ENCODE measurements at places on chromosomes 2 and 18.

- no peak for DNase-seq
These were observed 110.7 kb downstream of the C1D start for GRCh38 chr2:67952066-67952465.

GRCh38 chr2:132860220-132860619 is 190.2 kb upstream of the LYPD1 start:
- DNase-seq = no peak

DNA sequence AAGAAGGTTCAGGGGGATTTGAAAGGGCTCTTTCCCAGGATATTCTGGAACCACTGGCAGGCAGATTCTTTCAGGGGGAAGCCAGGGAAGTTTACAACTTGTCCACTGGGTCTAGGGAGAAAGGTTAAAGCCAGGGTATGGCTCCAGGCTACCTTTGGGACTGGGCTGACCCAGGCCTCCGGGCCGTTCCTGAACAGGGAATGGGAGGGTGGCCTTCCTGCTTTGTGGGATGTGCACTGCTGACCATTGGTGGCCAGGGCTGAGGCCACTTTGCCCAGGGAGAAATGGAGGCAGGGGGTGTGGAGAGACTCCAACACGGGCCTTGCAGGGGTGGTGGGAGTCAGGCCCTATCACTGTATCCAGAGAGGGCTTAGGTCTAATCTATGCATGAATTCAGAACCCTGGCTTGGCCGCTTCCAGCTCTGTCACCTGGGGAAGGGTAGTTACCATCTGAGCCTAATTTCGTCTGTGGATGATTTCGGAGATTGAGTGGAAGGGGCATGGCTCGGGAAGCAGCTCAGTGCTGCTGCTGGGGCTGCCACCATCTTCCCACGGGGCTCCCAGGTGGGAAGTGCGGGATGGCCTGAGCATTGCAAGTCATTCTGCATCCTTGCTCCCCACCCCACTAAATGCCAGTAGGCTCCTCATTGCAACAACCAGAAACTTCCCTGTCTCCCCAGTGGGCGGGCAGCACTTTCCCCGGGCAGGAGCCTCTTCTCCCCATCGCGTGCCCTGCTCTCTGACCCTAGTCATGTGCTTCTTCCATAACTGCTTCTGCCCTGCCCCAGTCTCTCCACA is 57.1 kb upstream of the OTOF start:
- DNase-seq = no peak

GRCh38 chr2:106566050-106566449 is 78.9 kb downstream of the CD8B2 start:
- no peak for DNase-seq

GRCh38 chr18:45386041-45386655 is 229.1 kb upstream of the SLC14A2 start:
- DNase-seq = no peak

DNA sequence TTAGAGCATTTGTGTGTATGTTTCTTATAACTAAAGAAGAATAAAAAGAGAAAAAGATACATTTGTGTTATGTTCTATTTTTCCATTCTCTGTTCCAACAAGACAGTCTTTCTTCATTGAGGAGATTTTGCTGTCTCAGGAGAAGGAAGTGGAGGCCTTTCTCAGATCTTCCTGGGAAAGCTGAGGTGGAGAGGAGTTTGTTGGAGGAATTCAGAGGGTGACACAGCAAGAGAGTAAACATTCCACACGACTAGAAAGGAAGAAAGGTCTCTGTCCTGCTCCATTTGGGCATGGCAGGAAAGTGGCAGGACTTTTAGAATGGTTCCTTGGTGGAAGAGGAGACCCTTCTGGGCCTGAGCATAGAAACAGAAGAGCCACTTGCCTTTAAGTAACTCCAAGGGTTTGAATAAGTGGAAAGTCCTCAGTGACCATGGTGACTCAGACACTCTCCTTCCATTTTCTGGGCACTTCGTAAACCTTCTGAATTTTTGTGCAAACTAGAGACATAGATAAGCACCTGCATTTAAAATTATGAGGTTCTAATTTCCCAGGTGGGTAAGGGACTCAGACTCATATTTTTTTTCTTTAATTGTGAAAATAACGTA is 52.3 kb upstream of the COL5A2 start:
- DNase-seq = no peak

DNA sequence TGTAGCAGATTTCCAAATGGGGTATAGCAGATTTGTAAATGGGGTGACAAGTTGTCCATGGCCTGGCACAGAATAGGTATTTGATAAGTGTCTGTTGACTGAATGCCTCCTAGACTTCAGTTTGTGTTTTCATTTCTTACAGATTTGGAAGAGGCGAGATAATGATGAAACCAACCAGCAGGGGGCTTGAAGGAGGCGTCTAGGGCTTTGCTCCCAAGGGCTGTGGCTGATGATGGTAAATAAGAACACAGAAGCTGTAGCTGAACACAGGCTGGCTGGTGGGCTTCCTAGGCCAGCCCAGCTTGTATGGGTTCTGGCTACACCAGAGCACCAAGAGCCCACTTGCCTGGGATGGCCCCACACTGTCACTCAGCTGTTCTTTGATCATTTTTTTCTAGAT is 19.4 kb downstream of the SFTPB start:
- DNase-seq = no peak

DNA sequence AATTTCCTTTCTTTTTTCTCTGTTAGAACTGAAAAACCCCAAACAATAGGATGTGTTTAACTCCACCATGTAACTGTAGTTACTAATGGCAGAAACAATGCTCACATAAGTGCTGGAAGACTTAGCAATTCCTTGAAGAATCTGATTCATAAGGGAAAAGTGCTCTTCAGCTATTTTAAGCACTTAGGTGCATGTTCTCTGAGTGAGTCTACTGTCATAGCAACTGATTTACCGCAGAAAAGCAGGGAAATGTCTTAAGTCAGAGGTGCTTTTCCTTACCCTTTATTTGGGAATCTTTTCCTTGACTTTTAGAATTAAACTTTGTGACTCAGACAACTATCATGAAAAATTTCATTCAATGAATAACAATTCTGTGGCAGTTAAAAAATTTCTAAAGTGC is 65.4 kb upstream of the NABP1 start:
- no peak for DNase-seq

DNA sequence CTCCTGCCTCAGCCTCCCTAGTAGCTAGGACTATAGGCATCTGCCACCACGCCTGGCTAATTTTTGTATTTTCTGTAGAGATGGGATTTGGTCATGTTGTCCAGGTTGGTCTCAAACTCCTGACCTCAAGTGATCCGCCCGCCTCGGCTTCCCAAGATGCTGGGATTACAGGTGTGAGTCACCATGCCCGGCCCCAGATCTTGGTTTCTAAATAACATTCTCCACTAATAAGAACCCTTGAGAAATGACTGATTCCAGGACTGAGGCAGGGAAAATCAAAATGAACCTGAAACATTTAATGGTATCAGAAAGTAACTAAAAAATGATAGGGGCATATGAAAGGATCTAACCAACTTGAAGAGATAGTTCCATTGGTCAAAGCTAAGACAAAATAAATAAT is 34.0 kb downstream of the BMPR2 start:
- DNase-seq = no peak

GRCh38 chr2:67329951-67330350 is 67.2 kb upstream of the ETAA1 start:
- DNase-seq = no peak

DNA sequence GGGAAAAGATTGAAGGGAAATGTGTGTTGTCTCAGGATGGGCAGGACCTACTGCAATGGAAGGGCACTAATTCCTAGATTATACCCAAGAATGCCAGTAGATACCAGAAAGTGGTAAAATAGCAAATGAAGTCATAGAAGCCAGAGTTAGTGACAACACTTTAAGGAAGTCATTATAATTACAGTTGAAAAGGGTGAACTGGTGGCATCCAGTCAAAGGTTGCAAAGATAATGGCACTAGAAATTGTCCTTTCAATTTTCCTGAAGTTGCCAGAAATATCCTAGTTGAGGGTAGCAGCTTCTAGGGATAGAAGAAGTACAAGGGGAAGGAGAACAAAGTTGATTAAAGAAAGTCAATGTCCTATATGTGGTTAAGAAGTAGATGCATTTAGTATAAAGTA is 68.8 kb upstream of the GLS start:
- DNase-seq = no peak

- no peak for DNase-seq
These were observed 301.4 kb upstream of the SYT4 start for GRCh38 chr18:43578706-43579105.

GRCh38 chr2:38981670-38982357 is 92.1 kb downstream of the ARHGEF33 start:
- no peak for DNase-seq

DNA sequence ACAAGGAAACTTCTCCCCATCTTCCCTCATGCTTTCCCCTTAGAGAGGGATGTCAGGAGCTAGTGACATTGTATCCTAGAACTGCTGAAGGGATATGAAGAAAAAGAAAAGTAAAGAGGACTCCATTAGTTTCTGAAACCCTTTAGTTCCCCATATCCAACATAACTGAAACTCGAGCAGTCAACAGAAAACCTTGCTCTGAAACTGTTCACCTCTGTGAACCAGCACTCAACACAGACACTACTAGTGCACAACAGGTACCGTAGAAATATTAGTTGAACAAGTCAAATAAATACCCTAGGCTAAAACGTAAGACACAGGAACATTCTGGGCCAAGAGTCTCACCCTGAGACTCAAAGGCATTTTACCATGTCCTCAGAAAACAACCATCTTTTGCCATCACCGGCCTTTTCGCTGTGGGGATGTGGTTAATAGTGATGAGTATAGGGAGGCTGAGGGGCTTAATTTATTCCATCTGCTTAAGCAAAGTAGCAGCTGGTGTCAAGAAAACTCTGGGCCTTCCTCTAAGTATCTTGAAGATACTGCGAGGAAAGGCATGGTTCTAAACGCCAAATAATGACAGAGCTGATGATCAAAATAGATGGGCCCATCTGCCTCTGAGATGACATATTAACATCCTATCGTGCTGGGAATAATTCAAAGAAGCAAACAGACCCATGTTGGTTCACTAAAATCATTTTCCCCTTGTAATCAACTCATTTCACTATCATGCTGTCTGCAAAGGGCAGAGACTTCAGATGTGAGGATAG is 156.8 kb downstream of the STK39 start:
- no peak for DNase-seq

DNA sequence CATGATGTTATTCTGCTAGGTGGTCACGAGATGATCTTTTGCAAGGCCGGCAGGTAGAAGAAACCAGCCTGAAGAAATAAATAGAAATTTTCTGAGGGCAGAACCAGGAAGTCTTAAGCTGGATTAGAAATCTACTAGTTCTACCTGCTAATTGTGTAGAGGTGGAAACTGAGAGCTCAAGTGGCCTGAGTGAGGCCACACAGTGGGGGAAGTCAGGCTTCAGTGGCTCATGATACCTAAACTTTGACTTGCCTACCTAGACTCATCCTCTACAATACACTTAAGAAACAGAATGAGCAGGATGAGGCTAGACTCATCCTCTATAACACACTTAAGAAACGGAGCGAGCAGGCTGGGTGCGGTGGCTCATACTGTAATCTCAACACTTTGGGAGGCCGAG is 134.9 kb upstream of the NDUFV2 start:
- DNase-seq = no peak

DNA sequence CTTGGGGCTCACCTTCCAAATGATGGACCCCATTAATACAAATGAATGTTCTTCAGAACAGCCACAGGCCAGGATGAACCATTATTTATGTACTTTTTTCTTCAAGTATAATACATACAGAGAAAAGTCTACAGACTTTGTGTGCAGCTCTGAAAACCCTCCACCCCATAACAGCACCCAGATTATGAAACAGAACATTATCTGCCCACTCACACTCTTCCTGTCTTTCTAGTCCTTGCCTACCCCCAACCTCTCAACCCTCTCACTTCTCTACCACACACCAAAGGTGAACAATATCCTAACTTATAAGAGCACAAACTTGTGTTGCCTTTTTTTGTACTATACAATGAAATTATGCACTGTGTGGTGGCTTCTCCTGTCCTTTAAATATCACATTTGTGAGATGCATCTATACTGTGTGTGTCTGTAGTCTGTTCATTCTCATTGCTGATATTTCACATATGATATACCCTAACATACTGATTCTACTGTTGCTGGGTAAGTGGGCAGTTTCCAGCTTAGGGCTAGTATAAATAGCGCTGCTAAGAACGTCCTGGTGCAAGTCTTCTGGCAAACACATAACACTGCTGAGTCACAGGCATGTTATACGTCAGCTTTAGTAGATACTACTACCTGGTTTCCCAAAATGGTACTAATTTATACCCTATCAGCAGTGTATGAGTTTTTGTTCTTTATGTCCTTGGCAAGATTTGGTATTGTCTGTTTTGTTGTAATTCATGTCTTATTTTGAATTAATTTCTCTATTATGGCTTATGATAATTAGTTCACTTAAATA is 1.0 kb upstream of the NPHP1 start:
- no peak for DNase-seq

- no peak for DNase-seq
These were observed 212.8 kb upstream of the SOX11 start for GRCh38 chr2:5479265-5479928.

GRCh38 chr2:239299218-239299939 is 101.4 kb downstream of the HDAC4 start:
- no peak for DNase-seq

GRCh38 chr2:211985393-211985792 is 553.2 kb downstream of the ERBB4 start:
- DNase-seq = no peak

- DNase-seq = no peak
These were observed 237.1 kb downstream of the BCL2 start for GRCh38 chr18:63082366-63083019.

DNA sequence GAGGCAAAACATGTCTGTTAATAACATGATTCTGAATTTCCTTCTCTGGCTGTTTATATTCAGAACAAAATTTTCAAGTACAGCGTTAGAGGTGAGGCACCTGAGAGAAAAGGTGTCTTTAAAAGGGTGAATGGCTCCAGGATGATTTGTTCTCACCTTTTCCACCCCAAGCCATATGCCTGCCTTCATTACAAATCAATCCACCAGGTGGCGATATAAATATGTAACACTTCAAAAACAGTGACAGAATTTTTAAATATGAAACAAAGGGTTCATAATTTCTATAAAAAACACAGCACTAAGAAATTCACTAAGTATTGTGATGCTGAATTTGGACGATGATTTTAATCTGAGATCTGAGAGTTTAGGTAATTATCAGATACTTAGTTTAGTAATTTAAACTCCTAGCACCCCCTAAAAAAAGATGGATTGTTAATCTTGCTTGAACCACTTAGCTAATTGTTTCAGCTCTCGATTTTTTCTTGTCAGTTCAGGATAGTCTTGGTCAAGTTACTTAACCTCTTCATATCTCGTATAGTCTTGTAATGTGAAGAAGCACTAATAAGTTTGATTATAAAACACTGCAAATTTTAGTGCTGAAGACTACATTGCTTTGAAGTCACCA is 528.8 kb downstream of the CPS1 start:
- DNase-seq = no peak

- no peak for DNase-seq
These were observed 350.7 kb upstream of the SYT4 start for GRCh38 chr18:43627848-43628530.
